ENCODE measurements at places on chromosomes 13 and 19. TPM values are rescaled to one million over a fixed set of nuclear protein-coding genes. Genes with fewer than 3 reads are reported as not detected.

GRCh38 chr19:44570984-44571684 lies 41.7 kb upstream of the CEACAM20 start:
- H3K36me3 ChIP-seq, result no peaks in the 10 kb centered on the region
- H3K27me3 ChIP-seq, result peaks cover 12% of the 10 kb centered on the region
- no peak for DNase-seq
- no peak overlapping the region for H3K27ac ChIP-seq
- H3K4me1 ChIP-seq, result no peaks in the 10 kb centered on the region
- no peak overlapping the region for H3K4me3 ChIP-seq

GRCh38 chr19:33831825-33832224 lies 35.2 kb downstream of the KCTD15 start:
- no peak overlapping the region for H3K4me3 ChIP-seq
- peaks cover 22% of the 10 kb centered on the region for H3K27me3 ChIP-seq
- DNase-seq, result no peak
- H3K36me3 ChIP-seq, result no peaks in the 10 kb centered on the region

Gene STAP2
- total RNA-seq, result 1.3 TPM

Gene LACC1
- 5.5 TPM for total RNA-seq

Gene FFAR2
- total RNA-seq, result not detected

Gene CAPS
- 21.6 TPM for total RNA-seq

DNA sequence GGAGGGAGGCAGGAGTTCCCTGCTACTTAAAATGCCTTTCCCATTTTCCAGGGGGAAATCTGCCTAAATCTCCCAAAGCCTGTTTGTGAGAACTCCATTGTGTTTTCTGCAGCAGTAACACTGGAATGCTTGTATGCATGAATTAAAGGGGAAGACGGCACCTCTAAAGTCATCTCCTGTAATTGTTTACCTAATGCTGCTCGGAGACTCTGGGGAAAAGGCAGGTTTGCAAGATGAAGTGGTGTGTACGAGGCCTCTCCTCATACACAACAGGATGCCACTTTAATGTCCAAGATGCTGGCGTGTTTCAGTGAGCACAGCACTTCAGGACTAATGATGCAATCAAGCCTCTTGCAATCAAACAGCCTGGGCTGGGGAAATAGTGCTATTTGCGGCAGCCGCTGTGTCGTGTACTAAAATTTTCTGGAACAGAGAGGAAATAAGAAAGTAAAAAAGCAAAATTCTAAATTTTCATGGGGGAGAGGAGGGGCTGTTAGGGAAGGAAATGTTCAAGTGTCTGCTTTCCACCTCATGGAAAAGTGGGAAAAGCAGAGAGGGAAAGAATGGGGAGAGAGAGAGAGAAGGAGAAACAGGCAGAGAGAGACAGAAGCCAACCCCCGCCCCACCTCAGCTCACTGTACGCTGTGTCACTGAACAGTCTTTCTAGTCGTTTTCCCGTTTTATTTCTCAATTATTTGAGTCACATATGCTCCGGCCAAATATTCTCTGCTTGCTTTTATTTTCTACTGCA lies 32.9 kb downstream of the TSHZ3 start:
- no peaks in the 10 kb centered on the region for H3K27me3 ChIP-seq
- no peak for DNase-seq
- no peaks in the 10 kb centered on the region for H3K36me3 ChIP-seq

DNA sequence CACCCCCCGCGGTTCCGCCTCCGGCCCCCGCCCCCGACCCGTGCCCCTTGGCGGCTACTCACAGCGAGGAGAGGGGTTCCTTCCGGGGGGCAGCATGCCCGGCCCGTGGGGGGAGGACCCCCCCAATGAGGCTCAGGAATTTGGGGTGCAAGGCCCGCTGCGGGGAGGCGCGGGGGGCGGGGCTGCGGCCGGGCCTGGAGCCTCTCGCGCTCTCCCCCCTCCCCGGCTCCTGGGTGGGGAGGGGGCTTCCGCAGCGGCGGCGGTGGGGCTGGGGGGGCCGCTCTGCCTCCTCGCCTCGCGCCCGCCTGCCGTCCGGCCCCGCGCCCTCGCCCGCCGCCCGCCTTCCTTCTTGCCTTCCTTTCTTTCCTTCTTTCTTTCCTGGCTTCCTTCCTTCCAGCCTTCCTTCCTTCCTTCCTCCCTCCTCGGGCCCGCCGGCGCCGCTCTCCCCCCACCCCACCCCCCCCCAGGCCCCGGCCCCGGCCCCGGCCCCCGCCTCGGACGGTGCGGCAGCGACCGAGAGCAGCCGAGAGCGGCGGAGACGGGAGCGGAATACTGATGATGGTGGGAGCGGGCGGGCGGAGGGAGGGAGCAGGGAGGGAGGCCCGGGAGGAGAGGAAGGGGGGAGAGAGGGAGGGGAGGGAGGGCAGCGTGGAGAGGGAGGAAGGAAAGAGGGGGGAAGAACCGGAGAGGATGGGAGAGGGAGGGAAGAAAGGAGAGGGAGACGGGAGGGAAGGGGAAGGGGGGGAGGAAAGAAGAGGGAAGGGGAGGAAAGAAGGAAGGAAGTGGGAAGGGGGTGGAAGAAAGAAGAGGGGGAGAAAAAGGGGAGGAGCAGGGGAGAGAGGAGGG lies at the start of gene LRRC4B:
TSS of gene LRRC4B (minus strand) at position 554 of the 846 bp plus-strand sequence. CDS start 19,597 bp downstream, outside the sequence.
- H3K27ac ChIP-seq, result no peak within 1 kb of the TSS
- no peak within 1 kb of the TSS for H3K4me3 ChIP-seq
- peaks cover 41% of the 10 kb centered on the region for H3K27me3 ChIP-seq
- H3K4me1 ChIP-seq, result peaks cover 14% of the 10 kb centered on the region
- no peaks in the 10 kb centered on the region for H3K36me3 ChIP-seq

Gene LRRC8E
- total RNA-seq, result not detected

DNA sequence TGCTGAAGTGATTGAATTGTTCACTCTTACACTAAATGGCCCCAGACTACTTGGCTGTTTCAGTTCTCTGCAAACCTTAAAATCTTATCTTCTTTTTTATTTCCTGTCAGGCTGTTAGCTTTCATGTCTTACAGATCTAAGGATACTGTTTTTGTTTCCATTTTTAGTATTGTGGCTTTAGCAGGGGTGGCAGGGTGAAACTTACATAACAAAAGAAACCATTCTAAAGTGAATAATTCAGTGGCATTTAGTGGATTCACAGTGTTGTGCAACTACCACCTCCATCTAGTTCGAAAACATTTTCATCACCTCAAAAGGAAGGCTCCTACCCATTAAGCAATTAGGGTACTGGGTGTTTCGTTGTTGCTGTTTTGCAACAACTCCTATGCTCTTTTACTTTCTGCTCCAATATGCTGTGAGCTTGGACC lies 19.8 kb downstream of the TMEM272 start:
- no peak for DNase-seq
- no peaks in the 10 kb centered on the region for H3K36me3 ChIP-seq
- H3K4me1 ChIP-seq, result peaks cover 79% of the 10 kb centered on the region
- H3K4me3 ChIP-seq, result peak overlapping the region; percentile 15
- H3K27me3 ChIP-seq, result peaks cover 5% of the 10 kb centered on the region

DNA sequence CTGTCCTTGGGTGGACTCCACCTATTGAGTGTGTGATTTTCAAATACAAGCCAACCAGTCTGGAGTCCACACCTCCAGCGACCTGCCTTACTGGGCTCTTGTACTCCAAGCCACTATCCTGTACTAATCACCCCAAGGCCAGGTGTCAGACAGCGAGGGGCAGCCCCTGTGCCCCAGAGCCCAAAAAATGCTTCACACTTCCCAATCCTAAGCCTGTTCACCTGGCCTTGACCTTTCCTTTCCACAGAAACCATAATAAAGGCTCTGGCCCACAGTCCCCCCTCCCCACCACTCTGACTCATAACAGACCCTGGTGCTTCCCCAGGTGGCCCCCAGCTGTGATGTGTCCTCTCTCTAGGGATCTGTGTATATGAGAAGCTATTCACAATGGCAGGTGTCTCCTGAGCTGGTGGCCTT lies 3.9 kb downstream of the CD209 start:
- H3K4me3 ChIP-seq, result peak overlapping the region; percentile 45
- no peaks in the 10 kb centered on the region for H3K36me3 ChIP-seq
- DNase-seq, result peak; percentile 64
- H3K4me1 ChIP-seq, result peaks cover 57% of the 10 kb centered on the region

GRCh38 chr13:111480976-111481375 lies 160.5 kb downstream of the TEX29 start:
- no peak for DNase-seq
- H3K36me3 ChIP-seq, result no peaks in the 10 kb centered on the region
- no peaks in the 10 kb centered on the region for H3K4me1 ChIP-seq
- no peak overlapping the region for H3K27ac ChIP-seq
- H3K4me3 ChIP-seq, result no peak overlapping the region
- H3K27me3 ChIP-seq, result no peaks in the 10 kb centered on the region

GRCh38 chr13:71577127-71577526 lies 289.9 kb downstream of the DACH1 start:
- no peaks in the 10 kb centered on the region for H3K27me3 ChIP-seq
- no peaks in the 10 kb centered on the region for H3K4me1 ChIP-seq
- H3K27ac ChIP-seq, result no peak overlapping the region
- DNase-seq, result no peak
- no peak overlapping the region for H3K4me3 ChIP-seq

GRCh38 chr19:48271531-48272151 lies 1.8 kb downstream of the ZNF114 start:
- peak overlapping the region; percentile 80 for H3K27ac ChIP-seq
- peak; percentile 37 for DNase-seq
- H3K4me3 ChIP-seq, result peak overlapping the region; percentile 95

GRCh38 chr19:3225169-3225485 lies 666 bp downstream of the CELF5 start:
- H3K36me3 ChIP-seq, result no peaks in the 10 kb centered on the region
- peaks cover 30% of the 10 kb centered on the region for H3K27me3 ChIP-seq
- H3K4me1 ChIP-seq, result peaks cover 5% of the 10 kb centered on the region
- no peak overlapping the region for H3K4me3 ChIP-seq

Gene ACP7
- total RNA-seq, result not detected

DNA sequence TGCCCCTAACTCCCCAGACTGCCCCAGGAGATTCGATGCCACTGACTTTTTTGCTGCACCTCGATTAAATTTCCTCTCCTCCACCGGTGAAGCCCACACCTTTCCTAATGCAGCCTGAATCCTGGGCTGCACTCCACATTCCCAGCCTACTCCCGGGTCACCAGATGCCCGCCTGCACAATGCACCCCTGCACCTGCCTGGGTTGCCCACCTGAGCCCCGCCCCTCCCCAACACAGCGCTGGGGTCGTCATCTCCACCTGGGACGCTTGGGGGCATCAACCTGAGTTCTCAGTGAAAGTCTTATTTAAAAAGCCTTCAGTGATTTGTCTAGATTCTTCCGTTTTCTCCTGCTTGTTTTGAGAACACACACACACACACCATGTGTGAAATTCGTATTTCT lies 24.5 kb upstream of the DPP9 start:
- no peak overlapping the region for H3K27ac ChIP-seq
- H3K36me3 ChIP-seq, result no peaks in the 10 kb centered on the region
- no peak overlapping the region for H3K4me3 ChIP-seq
- peaks cover 38% of the 10 kb centered on the region for H3K27me3 ChIP-seq

GRCh38 chr19:50328224-50328872 lies 829 bp downstream of the KCNC3 start:
- H3K36me3 ChIP-seq, result peaks cover 9% of the 10 kb centered on the region
- no peak overlapping the region for H3K27ac ChIP-seq
- peak; percentile 44 for DNase-seq
- peaks cover 5% of the 10 kb centered on the region for H3K27me3 ChIP-seq
- H3K4me1 ChIP-seq, result peaks cover 69% of the 10 kb centered on the region

GRCh38 chr13:106205871-106206270 lies 329.6 kb downstream of the EFNB2 start:
- H3K27ac ChIP-seq, result no peak overlapping the region
- no peak for DNase-seq
- H3K4me1 ChIP-seq, result no peaks in the 10 kb centered on the region
- no peaks in the 10 kb centered on the region for H3K27me3 ChIP-seq

Gene UBAC2
- 51.0 TPM for total RNA-seq

DNA sequence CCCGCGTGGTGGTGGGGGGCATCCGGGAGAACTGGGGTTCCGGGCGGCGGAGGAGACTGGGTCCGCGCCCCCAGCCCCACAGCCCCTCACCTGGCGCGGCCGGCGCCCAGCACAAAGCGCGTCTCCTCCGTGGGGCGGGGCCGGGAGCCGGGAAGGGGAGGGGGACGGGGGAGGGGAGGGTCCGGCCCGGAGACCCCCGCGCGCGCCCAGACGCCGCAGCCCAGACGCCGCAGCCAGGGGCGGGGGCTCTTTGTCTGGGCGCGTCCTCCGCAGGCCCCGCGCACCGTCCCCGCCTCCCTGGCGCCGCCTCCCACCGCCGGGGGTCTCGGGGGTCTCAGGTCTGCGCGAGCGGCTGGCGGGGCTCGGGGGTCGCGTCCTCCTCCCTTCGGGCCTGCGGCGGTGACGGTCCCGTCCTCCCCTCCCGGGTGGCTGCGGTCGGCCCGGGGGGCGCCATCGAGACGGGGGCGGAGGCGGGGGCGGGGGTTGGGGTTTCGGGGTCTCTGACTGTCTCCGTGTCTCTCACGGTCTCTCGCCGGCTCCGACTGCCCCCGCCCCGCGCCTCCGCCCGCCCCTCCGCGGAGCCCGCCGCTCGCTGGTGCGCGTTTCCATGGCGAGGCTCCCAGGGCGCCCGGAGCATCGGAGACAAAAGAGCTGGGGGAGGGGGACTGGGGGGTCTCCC lies at the start of gene PLPPR3:
TSS of gene PLPPR3 (minus strand) at position 131 of the 679 bp plus-strand sequence. CDS start 396 bp downstream, outside the sequence.
- DNase-seq, result no peak
- no peak within 1 kb of the TSS for H3K27ac ChIP-seq
- H3K36me3 ChIP-seq, result no peaks in the 10 kb centered on the region
- no peak within 1 kb of the TSS for H3K4me3 ChIP-seq
- H3K27me3 ChIP-seq, result peaks cover 11% of the 10 kb centered on the region
- no peaks in the 10 kb centered on the region for H3K4me1 ChIP-seq

DNA sequence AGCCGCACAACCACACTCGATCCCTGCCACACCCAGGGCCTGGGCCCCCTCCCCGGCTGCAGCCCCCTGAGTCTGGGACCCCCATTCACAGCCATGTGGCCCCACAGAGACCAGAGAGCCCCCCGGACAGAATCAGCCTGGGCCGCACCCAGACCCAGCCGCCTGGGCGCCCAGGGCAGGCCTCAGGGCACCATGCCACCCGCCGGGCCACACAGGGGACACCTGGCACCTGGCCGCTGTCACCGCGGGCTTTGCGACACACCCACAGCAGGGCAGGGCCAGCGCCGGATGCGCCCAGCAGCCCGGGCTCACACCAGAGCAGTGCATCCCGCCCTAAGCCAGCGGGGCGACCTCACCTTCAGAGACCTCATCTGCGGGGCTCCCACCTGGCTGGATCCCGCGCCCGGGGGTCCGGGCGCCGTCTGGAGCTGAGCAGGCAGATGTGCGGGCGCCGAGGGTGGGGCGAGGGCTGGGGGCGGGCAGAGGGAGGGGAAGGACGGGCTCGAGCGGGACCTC lies 443 bp downstream of the TBXA2R start:
- H3K27me3 ChIP-seq, result peaks cover 1% of the 10 kb centered on the region
- H3K27ac ChIP-seq, result no peak overlapping the region
- peaks cover 8% of the 10 kb centered on the region for H3K36me3 ChIP-seq
- peaks cover 18% of the 10 kb centered on the region for H3K4me1 ChIP-seq

GRCh38 chr13:41833201-41833600 lies 127.7 kb downstream of the VWA8 start:
- DNase-seq, result no peak
- H3K36me3 ChIP-seq, result peaks cover 39% of the 10 kb centered on the region
- no peak overlapping the region for H3K4me3 ChIP-seq
- no peaks in the 10 kb centered on the region for H3K27me3 ChIP-seq

GRCh38 chr19:2722541-2723344 lies 1.6 kb upstream of the DIRAS1 start:
- peaks cover 34% of the 10 kb centered on the region for H3K4me1 ChIP-seq
- DNase-seq, result no peak
- H3K27me3 ChIP-seq, result peaks cover 5% of the 10 kb centered on the region
- H3K27ac ChIP-seq, result no peak overlapping the region
- no peaks in the 10 kb centered on the region for H3K36me3 ChIP-seq
